ENCODE measurements at places on chromosomes 4 and X. TPM values are rescaled to one million over a fixed set of nuclear protein-coding genes. Genes with fewer than 3 reads are reported as not detected.

GRCh38 chrX:9662148-9662547 is 103.5 kb downstream of the GPR143 start:
- no peak for DNase-seq

DNA sequence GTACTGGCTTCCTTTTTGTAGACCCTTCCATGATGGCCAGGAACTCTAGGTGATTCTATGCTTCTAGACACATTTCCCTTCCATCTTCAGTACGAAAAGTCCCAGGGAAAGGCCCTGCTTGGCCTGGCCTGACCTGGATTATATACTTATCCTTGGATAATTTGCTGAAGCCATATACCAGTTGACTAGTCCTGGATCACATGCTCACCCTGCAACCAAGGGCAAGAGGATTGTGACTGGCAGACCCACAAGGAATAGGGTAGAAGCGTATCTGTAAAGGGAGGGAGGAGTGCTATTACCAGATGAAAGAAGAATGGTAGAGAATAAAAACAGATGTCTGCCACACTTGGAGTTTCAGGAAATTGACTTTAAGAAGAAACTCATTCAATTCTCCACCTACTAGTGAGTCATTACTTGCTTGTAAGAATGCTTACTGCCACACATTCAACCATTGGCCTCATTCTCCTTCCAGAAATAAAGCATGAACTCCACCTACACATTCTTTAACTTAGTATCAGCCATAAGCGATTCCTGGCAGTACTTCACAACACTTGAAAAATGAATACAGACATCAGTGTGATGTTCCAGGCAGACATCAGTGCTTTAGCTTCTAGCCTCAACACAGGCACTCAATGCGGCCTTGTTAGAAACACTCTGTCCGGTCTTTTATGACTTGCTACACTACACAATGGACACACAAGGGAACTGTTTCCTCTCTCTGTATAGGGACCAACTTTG is 141.8 kb downstream of the CBR4 start:
- DNase-seq: no peak

GRCh38 chrX:82556588-82556987 is 951.5 kb upstream of the POU3F4 start:
- no peak for DNase-seq

DNA sequence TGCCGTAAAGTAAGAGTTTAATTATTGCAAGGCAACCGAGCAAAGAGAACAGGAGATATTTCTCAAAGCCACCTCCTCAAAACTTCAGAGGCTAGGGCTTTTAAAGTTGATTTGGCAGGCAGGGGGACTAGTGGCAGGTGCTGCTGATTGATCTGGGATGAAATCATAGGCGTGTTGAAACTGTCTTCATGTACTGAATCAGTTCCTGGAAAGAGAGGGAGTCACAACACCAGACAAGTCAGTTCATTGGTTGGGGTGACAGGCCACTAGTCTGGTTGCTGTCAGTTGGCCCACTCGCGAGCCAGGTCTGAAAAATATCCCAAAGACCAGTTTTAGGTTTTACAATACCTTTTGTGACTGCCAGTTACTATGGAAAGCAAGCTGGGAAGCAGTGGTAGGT is 10.8 kb upstream of the VCX3A start:
- no peak for DNase-seq

DNA sequence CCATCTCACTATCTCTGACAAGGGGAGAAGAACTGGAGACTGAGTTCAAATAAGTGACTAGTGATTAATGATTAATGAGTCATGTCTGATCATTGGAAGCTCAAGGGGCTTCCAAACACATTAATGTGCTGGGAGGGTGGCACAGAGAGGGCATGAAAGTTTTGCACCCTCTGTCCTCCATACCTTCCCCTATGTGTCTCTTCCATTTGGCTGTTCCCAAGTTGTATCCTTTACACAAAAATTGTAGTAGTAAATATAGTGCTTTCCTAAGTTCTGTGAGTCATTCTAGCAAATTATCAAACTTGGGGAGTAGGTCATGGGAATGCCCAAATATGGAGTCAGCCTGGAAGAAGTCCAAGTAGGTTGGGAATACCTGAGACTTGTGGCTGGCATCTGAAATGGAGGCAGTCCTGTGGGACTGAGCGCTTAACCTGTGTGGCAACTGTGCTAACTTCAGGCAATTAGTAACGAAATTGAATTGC is 4.1 kb upstream of the FAM200B start:
- no peak for DNase-seq

DNA sequence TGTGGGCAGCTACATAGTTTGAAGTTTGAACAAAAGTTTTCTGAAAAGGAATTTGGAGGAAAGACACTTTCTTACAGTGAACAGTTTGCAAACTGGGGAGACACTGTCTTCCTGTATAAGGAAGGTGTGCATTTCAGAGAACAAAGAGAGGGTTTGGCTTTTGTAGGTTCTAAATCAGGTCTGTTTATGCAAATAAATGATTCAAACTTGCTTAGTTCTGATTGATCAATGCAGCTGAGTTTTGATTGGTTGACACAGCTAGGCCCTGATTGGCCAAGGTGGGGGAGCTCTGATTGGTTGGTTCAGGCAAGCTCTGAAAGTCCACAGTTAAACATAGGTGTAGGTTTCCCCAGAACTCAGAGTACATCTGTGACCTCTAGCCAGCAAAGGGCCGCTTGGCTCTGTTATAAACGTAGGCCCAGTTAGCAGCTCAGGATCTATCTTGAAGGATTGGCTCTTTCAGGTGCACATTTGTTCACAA is 63.0 kb upstream of the ENPP6 start:
- no peak for DNase-seq

DNA sequence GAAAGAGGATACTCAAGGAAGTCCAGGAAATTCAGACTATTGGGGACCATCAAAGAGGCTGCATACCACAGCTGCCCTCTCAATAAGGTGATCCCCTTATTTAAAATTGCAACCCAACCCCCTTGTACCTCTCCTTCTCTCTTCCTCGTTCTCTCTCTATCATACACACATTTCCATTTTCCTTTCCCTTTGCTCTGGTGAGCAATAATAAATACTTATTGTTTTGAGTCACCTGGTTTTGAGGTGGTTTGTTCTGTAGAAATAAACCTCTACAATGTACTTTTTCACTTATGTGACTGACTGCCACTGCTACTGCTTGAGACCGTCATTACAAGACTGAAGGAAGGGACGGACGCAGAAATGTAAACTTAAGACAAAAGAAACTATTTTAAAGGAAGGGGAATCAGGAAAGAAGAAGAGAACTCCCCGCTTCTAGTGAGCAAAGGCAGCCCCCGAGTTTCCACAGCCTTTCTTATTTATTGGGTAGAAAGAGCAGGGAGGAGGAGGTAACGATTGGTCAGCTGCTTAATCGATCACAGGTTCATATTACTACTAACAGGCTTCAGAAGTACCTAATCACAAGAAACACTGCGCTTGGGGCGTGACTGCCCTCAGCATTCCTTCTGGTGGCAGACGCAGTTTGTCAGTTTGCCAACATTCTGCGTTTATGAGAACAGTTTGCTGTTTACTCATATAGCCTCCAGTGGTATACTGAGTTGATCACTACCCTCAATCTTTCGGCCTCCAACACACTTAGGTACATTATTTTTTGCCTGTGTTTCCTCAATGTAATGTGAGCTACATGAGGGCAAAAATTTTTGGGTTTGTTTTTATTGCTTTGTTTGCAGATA is 16.9 kb upstream of the TMEM165 start:
- no peak for DNase-seq

DNA sequence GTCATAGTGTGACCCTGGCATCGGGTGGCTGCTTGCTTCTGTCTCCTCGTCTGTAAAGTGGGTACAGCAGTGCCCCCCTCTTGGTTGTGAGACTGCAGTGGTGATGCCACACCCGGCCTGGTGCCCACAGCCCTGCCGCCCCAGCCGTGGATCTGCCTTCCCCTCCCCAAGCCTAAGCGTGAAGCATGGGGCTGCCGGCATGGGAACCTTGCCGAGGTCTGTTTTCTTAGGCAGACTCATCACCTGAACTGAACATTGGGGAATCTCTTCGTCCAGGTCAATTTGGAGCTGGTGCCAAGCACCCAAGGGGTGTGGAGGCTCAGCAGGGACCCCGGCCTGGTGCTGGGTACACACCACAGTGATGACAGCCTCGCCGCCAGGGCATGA is 108.4 kb downstream of the PSAPL1 start:
- DNase-seq: no peak

GRCh38 chr4:149112109-149112508 is 669.9 kb upstream of the NR3C2 start:
- no peak for DNase-seq

DNA sequence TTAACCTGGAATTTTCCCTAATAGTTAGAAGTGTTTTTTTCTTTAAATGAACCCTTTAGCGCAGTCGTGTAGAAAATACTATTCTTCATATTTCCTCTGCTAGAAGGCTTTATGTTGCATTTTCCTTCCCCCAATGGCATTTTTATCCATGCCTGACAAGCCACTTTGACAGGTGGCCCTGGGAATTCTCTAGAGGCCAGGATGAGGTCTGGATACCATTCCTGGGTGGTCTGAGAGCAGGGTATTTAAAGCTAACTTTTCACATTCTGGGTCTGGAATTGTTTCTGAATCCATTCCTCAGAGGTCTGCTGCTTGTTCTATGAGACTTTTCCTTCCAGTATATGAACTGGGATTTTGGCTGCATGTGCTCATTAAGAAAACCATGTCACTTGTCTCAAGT is 31.2 kb upstream of the PDGFRA start:
- no peak for DNase-seq

DNA sequence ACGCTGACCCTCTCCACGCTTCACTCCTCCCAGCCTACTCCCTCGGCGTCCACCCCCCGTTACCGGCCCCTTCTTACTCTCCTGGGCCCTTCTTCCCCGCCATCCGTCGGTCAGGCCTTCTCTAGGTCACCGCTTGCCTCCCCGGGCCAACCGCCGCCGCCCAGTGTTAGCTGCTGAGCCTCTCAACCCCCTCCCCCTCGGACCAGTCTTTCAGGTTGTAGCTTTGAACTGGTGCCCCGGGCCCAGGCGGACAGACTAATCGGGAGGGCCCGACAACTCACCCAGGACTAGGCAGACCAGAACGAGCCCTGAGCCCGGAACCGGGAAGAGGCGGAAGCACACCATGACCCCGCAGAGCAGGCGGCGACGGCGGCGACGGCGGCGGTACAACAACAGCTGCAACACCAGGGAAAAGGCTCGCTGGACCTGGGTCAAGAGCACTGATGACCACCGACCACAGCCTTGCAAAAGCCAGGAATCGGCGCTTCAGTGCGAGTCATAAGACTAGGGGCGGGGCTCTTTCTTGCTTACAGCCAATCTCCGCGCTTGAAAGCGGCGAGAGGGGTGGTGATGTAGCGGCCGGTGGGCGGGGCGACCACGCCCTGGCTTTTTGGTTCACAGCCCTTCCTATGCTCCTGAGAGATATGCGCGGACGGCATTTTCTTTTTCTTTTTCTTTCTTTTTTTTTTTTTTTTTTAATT is at the start of gene LAMP2:
Gene LAMP2, minus strand, starts transcription at position 472 of the 701 bp plus-strand sequence. Its CDS starts 127 bp downstream, at position 345.
- peak; percentile 93 for DNase-seq

- DNase-seq: no peak
These were observed 185.7 kb upstream of the TBL1X start for GRCh38 chrX:9279234-9279544.

DNA sequence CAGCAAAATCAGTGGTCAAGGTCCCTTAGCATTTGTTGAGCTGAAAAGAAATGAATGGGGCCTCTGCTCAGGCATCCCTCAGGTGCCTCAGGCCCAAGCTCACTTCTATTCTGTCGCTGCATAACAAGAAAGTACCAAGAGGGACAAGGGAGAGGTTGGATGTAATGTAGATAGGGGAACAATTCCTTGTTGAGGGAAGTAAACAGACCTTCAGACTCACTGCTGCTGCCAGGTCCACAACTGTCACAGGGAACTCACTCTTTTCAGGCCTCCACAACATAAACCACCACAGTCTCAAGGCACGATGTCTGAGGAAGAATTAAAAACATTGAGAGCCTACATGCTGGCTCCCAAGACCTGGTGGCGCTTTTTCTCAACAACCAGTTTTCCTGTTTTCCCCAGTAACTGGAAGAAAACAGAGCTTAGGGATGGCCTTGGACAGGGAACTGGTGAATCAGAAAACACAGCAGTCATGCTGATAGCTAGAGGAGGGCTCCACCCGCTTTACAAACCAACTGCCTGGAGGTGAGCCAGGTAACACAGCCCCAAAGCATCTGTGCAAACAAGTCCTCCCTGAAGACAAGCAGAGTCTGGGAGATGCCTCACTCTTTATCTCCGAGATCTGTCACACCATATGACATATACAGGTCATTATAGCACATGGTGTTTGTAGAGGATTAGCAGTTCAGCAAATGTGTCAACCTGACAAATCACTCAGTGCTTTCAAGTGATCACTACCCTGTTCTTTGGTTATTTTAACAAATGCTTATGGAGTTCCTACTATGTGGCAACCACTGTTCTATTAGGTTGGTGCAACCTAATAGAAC is 14.3 kb upstream of the AWAT1 start:
- peak; percentile 63 for DNase-seq

- DNase-seq: no peak
These were observed 52.8 kb downstream of the NYX start for GRCh38 chrX:41499984-41500383.

DNA sequence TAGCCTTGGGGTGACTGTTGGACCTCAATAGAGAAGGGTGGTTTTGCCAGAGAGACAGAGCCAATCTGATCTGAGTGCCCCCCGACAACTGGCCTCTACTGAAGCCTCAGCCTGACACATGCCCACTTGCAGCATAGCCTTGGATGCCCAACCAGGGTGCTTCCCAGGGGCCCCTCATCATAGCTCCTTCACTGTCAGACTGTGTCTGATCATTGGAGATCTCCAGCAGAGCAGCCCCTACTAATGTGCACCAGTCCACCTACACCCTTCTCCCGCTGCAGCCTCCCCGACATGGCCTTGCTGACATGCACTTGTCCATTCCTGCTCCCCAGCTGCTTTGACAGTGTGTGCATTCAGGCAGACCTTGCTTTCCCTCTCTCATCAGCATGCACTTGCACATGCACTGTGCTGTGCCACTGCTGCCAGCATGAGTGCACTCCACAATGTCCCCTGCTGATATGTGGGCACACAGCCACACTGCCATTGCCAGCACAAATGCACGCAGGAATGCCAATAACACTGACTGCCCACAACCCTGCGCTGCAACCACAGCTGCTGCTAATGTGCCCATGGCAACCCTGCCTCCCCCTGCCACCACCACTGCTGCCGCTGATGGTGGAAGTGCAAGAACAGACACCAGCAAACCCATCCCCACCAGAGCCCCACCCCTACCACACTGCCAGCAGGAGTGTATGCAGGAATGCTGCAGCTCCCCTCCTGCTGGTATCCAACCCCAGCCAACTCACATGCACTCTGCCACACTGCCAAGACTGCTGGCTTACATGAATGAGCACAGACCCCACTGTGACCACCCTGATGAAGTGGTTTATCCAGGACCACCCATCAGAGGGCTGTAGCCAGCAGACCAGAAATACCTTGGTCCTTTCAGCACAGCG is 68.1 kb upstream of the ZMAT1 start:
- DNase-seq: peak; percentile 78

GRCh38 chr4:113684534-113685091 is 76.9 kb downstream of the CAMK2D start:
- DNase-seq: peak; percentile 70

BEND2 gene
- not detected for total RNA-seq

CYLC1 gene
- total RNA-seq: not detected

ASB11 gene
- not detected for total RNA-seq

GAGE12H gene
- total RNA-seq: not detected

ATOH1 gene
- 1.0 TPM for total RNA-seq

LRP2BP gene
- total RNA-seq: 0.07 TPM

NONO gene
- total RNA-seq: 704 TPM

SSX2 gene
- total RNA-seq: not detected

FSTL5 gene
- total RNA-seq: 1.1 TPM

EREG gene
- total RNA-seq: 0.11 TPM
